ENCODE measurements at places on chromosomes 6 and 20. TPM values are rescaled to one million over a fixed set of nuclear protein-coding genes. Genes with fewer than 3 reads are reported as not detected.

- no peak for DNase-seq
Measured at GRCh38 chr6:131758920-131759319, 48.1 kb upstream of the CTAGE9 start.

- DNase-seq: no peak
Measured at GRCh38 chr6:22145376-22145775, 151.5 kb downstream of the PRL start.

DNA sequence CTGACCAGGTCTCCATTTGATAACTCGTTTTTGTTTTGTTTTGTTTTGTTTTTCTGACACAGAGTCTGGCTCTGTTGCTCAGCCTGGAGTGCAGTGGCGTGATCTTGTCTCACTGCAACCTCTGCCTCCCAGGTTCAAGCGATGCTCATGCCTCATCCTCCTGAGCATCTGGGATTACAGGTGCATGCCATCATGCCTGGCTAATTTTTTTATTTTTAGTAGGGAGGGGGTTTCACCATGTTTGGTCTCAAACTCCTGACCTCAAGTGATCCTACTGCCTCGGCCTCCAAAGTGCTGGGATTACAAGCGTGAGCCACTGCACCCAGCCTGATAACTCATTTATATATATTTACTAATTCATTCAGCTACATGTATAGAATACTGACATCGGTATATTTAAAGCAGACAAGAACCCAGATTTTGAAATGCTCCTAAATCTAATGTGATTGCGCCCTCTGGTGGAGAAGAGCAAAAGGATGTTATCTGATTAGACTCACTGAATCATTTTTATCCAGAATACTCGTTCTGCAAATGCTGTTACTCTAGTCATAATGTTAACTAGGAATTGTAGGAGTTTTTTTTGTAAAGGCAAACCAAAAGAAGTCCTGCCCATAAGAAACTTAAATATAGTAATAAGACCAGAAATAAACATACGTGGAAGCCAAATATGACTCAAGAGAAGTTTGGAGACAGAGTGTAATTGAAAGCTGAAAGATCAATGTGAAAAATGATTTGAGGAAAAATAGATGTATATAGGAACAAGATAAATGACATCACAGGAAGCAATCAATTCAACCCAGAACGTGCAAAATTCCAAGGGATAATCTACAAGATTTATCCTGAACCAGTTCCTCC, 5.3 kb upstream of the COL12A1 start:
- DNase-seq: no peak

DNA sequence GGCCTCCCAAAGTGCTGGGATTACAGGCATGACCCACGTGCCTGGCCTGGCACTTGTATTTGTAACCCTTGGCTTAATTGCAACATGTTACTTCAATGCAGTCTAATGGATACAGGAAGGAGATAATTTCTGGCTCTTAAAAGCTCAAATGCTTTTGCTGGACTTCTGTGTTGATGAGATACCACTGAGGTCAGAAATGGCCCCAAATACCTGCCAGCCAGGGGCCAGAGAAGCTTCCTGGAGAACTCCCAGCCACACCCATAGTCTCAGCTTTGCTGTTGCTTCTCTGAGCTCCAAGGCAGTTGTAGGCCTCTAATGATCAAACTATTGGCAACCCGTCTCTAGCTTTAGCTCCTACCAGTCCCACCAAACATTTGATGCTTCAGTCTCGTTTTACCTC, 14.2 kb upstream of the ZNFX1 start:
- DNase-seq: no peak

GRCh38 chr20:24098886-24099285, 110.3 kb upstream of the GGTLC1 start:
- no peak for DNase-seq

DNA sequence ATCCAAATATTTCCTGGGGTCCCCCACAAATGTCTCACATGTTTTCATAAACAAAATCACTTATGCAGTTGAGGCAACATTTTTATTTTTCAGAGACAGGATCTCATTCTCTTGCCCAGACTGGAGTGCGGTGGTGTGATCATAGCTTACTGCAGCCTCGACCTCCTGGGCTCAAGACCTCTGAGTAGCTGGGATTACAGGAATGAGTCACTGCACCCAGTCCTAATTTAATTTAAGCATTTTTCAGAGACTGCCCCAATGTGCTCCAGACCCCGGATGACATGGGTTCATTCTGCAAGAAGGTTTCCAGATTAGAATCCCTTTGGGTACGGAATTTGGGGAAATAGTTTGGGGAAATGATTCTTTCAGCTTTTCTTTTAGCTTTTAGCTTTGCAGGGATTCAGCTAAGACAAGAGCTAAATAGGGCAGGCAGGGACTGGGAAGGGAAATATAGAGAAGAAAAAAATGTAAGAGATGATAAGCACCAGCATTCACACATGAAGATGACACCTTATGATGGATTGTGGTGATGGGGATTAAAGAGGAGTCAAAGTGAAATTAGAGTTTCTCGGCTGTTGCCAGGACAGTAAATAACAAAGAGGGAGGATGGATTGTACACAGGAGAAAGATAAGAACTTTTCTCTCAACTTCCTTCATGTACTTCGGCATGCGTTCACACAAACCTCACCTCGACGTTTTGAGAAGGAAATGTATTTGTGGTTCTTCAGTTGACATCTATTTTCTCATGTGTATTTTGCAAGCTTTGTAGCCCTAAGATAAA, 169.4 kb upstream of the TAB2 start:
- DNase-seq: no peak

DNA sequence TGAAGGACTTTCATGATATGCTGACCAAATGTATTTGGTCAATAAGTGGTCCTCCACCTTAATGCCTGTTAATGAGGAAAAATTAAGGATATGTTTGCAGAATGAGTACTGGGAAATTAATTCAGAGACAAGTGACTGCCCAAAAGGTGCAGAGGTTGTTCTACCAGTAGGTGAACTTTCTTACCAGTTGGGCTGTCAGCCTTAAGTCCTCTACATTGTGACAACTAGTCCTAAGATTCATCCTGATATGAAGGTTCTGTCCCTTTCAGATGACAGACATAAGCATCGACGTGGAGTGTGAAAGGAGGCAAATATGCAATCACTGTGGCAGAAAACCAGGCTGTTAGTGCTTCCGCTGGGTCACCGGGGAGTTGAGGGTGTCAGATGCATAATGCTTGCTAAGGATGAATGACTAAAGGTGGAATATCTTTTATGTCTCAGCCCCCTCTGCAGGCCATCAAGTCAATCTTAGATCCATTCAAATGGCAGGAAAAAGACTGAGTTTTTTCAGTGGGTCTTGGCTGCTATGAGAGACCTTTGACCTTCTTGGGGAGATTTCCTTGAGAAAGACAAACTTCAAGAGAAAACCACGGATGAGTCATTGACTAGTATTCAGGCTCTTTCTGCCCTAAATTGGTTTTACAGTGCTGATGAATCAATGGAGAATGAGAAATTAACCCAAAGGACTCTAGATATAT, 226.0 kb downstream of the TPBG start:
- DNase-seq: no peak

- DNase-seq: no peak
Measured at GRCh38 chr6:106094261-106094963, 8.3 kb downstream of the PRDM1 start.

DNA sequence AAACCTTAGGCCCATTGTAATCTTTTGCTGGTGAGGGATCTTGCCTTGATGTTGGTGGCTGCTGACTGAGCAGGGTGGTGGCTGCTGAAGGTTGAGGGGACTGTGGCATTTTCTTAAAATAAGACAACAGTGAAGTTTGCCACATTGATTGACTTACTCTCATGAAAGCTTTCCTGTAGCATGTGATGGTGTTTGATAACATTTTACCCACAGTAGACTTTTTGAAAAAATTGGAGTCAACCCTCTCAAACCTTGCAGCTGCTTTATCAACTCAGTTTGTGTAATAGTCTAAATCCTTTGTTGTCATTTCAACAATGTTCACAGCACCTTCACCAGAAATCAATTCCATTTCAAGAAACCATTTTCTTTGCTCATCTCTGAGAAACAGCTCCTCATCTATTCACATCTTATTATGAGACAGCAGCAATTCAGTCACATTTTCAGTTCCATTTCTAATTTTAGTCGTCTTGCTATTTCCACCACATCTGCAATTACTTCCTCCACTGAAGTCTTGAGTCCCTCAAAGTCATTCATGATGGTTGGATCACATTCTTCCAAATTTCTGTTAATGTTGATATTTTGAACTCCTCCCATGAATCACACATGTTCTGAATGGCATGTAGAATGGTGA, 37.2 kb downstream of the CST9L start:
- DNase-seq: no peak

GRCh38 chr20:63957690-63958441, 1.6 kb upstream of the UCKL1 start:
- peak; percentile 84 for DNase-seq

GRCh38 chr6:157840776-157841175, 17.7 kb downstream of the SNX9 start:
- DNase-seq: no peak

Gene NKAPL
- 0.80 TPM for polyA plus RNA-seq

Gene SGK1
- 60.2 TPM for polyA plus RNA-seq

Gene AARS2
- polyA plus RNA-seq: 5.7 TPM

Gene SLC32A1
- polyA plus RNA-seq: not detected

Gene GJA10
- not detected for polyA plus RNA-seq

Gene RUNX2
- 0.11 TPM for polyA plus RNA-seq

Gene THBS2
- polyA plus RNA-seq: 1.7 TPM

Gene FAXC
- 6.3 TPM for polyA plus RNA-seq

Gene MAK
- polyA plus RNA-seq: 0.33 TPM

Gene CTAGE9
- not detected for polyA plus RNA-seq

Gene CPNE5
- 0.80 TPM for polyA plus RNA-seq
